ENCODE measurements at places on chromosomes 1 and 21.

GRCh38 chr21:26448751-26449150 is 124.3 kb downstream of the CYYR1 start:
- DNase-seq: no peak

DNA sequence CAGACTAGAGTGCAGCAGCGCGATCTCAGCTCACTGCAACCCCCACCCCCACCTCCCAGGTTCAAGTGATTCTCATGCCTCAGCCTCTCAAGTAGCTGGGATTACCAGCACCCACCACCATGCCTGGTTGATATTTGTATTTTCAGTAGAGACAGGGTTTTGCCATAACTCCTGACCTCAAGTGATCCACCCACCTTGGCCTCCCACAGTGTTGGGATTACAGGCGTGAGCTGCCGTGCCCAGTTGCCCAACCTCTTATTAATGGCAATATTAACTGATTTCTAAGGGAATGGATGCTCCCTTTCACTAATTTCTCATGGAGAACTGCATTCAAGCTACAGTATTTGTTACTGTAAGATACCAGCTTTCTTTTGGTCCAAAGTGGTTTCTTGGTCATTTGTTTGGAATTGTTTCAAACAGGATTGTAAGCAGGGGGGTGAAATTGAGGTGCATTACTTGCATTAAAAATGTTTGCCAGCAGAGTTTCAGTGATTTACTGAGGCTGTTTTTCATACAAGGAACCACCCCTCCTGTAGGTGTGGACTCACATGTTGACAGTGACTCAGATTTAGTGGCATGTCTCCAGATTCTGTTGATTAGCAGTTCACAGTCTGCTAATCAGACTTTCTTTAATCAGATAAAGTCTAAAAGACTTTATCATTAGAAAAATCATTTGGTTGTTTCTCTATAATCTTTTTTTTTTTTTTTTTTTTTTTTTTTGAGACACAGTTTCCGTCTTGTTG is 3.9 kb upstream of the TGFBR3 start:
- DNase-seq: no peak

GRCh38 chr21:45763506-45763905 is 120.0 kb downstream of the PCBP3 start:
- no peak for DNase-seq

DNA sequence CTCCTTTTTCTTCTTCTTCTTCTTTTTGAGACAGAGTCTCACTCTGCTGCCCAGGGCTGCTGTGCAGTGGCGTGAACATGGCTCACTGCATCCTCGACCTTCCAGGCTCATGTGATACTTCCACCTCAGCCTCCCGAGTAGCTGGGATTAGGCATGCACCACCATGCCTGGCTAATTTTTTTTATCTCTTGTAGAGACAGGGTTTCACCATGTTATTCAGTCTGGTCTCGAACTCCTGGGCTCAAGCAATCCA is 13.0 kb upstream of the PADI1 start:
- DNase-seq: no peak

DNA sequence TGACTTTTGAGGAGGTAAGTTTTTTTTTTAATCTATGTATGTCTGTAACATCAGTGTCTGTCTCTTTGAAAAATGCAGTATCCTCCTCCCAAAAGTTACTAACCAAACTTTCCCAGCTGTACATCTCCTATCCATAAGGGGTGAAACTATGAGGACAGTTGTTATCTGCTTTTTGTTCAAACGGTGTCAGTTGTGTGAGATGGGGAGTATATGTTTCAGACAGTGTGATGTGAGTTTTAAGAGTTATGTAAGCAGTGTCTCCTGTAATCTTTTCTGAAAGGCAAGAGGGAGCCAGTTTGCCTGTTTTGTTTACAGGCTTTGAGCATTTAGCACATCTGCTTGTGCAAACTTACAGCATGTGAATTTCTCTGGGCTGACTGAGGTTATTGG is 34.8 kb upstream of the CACYBP start:
- no peak for DNase-seq

DNA sequence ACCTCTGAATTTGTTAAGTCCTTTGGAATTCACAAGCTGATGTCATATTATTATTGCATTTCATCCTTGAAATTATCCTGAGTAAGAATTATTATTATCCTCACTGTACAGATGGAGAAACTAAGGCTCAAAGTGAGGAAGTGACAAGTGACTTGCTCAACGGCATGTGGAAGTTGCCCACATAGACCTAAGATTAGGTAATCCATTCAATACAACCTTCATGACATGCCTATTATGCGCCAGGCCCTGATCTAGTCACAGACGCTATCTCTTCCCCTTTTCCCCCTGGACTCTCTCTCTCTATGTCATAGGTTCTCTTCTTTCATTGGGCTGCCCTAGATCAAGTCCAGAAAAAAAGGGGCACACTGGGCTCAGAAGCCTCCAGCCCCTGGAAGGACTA is 84.9 kb upstream of the KCNK2 start:
- DNase-seq: no peak

- no peak for DNase-seq
Measured at GRCh38 chr1:37133276-37134145, 99.2 kb upstream of the GRIK3 start.

DNA sequence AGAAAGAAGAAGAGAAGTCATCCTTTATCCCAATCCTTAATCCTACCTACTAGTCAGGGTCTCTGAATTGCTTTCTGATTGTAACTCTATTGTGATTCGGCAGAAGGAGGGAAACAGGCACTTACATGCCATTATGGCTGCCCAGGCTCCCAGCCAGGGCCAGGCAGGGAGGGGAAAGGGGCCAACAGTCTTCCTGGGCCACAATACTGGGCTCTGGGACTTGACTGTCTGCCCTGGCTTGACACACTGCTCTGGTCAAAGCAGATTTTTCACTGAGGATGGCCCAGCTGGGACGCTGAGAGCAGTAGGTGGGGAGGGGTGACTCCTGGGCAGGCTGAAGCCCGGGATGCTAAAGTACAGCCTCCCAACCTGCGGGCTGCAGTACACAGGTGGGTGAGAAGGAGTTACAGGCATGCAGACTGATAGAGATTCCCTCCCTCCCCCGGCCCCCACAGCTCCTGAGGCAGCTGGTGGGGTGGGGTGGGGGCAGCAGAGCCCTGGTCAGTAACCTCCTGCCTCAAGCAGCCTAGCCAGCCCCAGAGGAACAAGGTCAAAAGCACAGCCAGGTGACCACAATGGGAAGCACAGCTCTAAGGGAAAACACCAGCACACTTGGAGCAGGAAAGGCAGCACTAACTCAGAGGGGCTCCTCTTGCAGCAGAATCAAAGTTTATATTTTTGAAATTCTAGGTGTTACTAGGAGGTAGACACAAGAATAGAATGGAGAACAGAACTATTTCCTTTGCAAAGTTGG is 25.3 kb downstream of the KCND3 start:
- DNase-seq: no peak

DNA sequence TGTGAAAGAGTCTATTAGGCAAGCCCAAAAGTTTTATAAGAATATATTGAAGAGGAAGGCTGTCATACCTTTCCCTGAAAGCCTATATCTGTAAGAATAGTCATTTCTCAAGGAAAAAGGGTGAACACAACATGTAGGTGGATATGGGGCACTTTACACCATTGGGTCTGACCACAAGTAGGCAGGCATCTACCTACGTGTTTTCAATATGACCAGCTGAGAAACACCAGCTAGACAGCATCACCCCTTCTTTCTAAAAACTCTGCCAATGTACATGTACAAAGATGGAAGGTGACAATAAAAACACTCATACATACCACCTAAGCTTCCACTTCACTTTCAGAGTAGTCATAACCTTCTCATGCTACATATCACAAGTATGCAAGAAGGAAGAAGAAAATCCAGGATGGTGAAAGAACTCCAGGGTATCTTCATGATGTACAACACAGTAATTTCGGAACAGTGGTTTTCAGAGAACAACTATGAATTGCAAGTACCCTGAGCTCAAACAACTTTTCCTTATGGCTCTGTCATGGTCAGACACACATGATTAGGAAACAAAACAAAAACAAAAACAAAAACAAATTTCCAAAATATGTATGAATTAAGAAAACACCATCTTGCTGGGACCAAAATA is 98.5 kb upstream of the ADGRL2 start:
- DNase-seq: no peak

GRCh38 chr1:44616991-44617702 is 57.1 kb downstream of the TMEM53 start:
- no peak for DNase-seq

DNA sequence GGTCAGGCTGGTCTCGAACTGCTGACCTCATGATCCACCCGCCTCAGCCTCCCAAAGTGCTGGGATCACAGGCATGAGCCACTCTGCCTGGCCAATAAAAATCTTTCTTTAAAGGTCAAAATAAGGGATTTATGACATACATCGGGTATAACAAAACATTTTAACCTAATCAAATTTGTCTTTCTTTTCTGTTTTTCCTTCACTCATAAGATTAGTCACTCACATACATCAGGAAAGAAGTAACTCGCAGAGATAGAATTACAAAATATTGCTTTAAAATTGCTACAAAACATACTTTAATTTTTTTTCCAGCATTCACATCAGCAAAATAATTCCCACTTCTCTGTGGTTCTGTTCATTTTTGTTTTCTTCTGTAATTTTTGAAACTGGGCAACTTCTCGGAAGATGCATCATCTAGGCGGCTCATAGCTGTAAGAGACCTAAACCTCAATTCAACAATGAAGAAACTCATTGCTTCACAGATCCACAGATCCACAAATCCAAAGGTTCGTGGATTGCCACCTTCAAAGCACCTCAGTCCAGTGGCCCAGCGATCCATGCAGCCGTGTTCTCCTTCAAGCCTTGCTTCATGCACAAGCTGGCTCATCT is 39.7 kb downstream of the NEK2 start:
- no peak for DNase-seq

GRCh38 chr1:9481048-9481447 is 58.2 kb upstream of the SLC25A33 start:
- no peak for DNase-seq

GRCh38 chr1:113780374-113781146 is 21.3 kb upstream of the PHTF1 start:
- no peak for DNase-seq

GRCh38 chr1:26961826-26962225 is 1.6 kb upstream of the KDF1 start:
- DNase-seq: no peak

- no peak for DNase-seq
Measured at GRCh38 chr1:86460998-86461397, 7.7 kb upstream of the CLCA1 start.

DNA sequence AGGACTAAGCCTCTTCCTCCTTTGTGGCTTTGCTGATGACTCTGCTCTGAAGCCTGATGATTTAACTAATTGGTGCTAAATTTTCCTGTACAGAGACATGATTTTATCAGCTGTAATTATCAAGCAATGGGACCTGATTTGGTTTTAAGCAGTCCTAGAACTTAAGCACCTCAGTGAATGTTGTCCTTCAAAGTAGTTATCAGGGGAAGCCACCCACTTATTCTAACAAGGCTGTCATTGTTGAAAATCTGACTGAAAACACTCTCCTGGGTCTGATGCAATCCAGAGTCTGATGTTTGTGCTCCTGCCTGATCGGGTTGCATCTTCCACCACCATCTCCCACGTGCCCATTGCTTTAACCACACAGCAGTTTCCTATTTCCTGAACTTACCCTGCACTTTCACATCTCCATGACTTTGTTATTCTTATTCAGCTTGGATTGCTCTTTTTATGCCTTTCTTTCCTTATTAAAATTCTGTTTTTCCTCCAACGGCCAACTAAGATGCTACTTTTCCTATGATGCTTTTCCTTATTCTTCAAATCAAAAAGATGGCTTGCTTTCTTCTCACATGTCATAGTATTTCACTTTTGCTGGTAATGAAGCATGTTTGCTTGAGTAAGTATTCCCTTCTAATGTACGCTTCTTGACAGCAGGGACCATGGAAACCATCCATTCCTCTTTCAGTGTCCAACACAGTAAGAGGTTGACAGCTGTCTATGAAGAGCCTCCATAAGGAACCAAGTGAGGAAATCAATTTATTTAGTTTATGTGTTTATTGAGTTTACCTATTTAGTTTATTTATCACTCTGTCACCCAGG is 55.0 kb downstream of the S1PR1 start:
- no peak for DNase-seq

DNA sequence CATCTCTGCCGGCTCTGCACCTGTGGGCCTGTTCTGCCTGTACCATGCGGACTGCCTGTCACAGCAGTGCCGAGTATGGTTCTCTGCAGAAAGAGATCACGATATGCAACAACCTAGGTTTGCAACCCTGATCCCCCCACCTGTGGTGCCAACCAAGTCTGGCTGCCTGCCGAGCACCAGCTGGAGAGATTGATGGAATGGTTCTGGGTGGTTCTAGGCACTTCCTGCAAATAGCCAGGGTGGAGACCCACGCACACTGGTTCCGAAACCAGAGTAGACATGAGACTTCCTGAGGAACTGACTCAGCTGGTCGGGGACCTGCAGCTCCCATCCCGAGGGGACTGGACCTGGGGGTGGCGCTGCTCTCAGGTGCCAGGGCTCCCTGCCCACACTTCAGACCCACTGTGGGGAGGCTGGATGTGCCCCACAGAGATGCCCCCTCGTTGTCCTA is 5.4 kb downstream of the TPRG1L start:
- DNase-seq: no peak

DNA sequence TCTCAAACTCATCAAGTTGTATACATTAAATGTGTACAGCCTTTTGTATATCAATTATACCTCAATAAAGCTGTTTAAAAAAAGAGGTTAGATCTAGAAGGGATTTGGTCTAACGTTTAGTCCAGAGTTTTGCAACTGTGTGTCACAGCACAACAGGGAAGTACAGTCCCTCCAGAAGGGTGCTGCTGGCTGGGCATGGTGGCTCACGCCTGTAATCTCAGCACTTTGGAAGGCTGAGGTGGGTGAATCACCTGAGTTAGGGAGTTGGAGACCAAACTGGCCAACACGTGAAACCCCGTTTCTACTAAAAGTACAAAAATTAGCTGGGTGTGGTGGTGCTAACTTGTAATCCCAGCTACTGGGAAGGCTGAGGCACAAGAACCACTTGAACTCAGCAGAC is 78.3 kb upstream of the HAO2 start:
- no peak for DNase-seq

- DNase-seq: no peak
Measured at GRCh38 chr1:99181892-99182291, 82.4 kb upstream of the PLPPR4 start.

GRCh38 chr1:168742386-168742785 is 13.4 kb upstream of the DPT start:
- no peak for DNase-seq

GRCh38 chr1:38138498-38139233 is 92.1 kb upstream of the POU3F1 start:
- DNase-seq: no peak

GRCh38 chr1:117579221-117579906 is 26.5 kb upstream of the TENT5C start:
- no peak for DNase-seq
